Activated T-cell treated with anti-CD3 and anti-CD28 coated beads, Interleukin-2, amount 50 U/mL, for 24 hours (primary cell): ENCODE measurements at places on chromosomes 1 and 21.

DNA sequence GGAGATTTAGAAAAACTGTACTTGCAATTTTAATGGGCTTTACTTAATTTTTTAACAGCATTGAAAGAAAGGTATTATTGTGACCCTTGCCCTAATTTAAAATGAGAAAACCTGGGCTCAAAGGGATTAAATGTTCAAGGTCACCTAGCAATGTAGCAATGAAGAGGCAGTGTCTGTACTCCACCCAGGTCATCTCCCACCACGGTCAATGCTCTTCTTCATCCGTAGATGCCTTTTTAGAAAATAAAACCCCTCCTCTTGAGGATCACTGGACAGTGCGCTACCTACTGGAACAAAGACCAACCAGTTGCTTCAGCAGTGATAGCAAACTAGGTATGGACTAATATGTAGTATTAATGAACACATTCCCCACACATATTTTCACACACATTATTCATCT, 29.8 kb upstream of the HAO2 start:
- H3K27me3 ChIP-seq: peaks cover 31% of the 10 kb centered on the region
- H3K4me1 ChIP-seq: no peaks in the 10 kb centered on the region
- DNase-seq: no peak
- H3K4me3 ChIP-seq: no peak overlapping the region
- no peaks in the 10 kb centered on the region for H3K36me3 ChIP-seq

GRCh38 chr1:1917995-1918900, 831 bp downstream of the TMEM52 start:
- no peaks in the 10 kb centered on the region for H3K27me3 ChIP-seq
- DNase-seq: no peak
- peak overlapping the region; percentile 41 for H3K4me3 ChIP-seq
- no peaks in the 10 kb centered on the region for H3K36me3 ChIP-seq

- no peaks in the 10 kb centered on the region for H3K36me3 ChIP-seq
- H3K4me1 ChIP-seq: peaks cover 1% of the 10 kb centered on the region
- H3K27ac ChIP-seq: no peak overlapping the region
- no peak for DNase-seq
Measured at GRCh38 chr1:76144247-76144646, 69.7 kb downstream of the ST6GALNAC3 start.

GRCh38 chr1:62735491-62736171, 47.4 kb upstream of the DOCK7 start:
- peaks cover 14% of the 10 kb centered on the region for H3K27me3 ChIP-seq
- no peak overlapping the region for H3K4me3 ChIP-seq
- H3K4me1 ChIP-seq: no peaks in the 10 kb centered on the region
- no peak for DNase-seq
- H3K27ac ChIP-seq: no peak overlapping the region

DNA sequence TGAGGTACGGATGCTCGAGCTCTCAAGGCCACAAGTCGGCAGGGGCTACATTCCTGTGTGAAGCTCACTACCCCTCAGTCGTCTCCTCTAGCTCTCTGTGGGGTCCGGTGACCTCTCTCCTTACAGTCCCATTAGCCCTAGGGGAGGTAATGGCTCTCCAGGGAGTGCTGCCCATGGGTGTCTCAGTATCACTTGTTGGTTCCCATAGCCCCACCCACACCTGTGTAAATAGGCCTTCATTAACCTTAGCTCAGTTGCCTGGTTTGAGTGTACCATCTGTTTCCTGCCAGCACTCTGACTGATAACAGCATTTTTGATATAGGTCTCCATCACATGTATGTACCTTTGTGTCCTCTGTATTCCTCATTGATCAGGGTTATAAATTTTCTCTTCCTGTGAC, 133.2 kb upstream of the KCNJ15 start:
- no peaks in the 10 kb centered on the region for H3K36me3 ChIP-seq
- peaks cover 15% of the 10 kb centered on the region for H3K27me3 ChIP-seq
- no peaks in the 10 kb centered on the region for H3K4me1 ChIP-seq
- no peak for DNase-seq

DNA sequence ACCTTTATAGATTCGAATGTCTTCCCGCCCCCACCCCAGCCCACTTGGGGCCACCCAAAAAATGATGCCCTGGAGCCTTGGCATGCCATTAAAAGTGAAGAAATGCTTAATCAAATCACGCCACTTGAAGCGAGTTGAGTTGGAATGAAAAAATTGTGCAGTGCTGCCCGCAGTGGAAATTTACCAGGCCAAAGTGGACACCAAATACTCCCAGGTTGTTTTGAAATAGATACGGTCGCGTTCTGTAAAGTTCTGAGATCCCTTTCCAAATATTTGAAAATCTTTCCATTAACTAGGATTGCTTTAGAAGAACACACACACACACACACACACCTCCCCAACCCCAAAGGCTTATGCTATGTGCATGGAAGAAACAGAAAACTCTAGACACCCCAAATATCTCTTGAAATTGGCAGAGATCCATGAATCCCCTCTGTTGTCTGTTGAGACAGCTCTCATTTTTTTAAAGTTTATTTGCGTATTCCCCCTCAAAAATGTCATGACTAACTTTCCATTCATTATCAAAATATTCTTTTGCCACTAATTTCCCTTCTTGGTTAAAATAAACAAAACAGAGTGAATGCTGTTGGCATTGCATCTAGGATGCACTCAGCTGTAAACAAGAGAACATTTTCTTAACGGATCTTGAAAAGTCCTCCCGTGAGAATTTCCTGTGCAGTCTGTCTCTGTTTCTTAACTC, 142.3 kb upstream of the KCNE2 start:
- H3K4me1 ChIP-seq: no peaks in the 10 kb centered on the region
- H3K4me3 ChIP-seq: no peak overlapping the region
- DNase-seq: no peak

DNA sequence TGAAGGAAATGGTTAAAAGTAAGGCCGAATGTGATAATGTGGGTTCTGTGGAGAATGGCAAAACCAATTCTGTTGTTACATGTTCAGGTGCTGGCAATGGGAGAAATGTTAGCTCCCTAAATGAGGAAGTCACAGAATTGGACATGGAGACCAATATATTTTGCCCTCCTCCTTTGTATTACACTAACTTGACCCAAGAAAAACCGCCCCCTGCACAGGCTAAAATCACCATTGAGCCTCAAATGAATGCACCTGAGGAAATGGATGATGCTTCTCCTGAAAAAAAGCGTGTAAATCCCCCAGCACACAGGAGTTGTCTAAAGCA, 932 bp downstream of the MAP10 start:
- DNase-seq: no peak
- H3K36me3 ChIP-seq: peaks cover 16% of the 10 kb centered on the region
- no peaks in the 10 kb centered on the region for H3K27me3 ChIP-seq
- peak overlapping the region; percentile 23 for H3K27ac ChIP-seq
- H3K4me3 ChIP-seq: peak overlapping the region; percentile 82
- peaks cover 18% of the 10 kb centered on the region for H3K4me1 ChIP-seq

DNA sequence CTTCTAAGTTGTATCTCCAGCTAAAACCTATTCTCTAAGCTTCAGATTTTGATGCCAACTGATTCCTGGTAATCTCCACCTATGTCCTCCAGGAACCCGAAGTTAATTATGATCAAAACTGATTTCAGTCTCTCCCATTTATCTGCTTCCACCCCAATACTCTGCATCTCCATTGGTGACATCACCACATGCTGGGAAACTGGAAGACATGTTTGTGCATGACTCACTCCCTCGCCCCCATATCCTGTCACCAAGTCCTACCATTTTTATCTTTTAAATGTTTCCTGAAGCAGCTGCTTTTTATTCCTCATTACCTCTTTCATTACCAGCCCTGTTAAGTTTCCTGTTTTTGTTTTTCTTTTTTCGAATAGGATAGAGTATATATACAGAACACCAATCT, 228.5 kb downstream of the LRRC40 start:
- no peak for DNase-seq
- H3K27ac ChIP-seq: no peak overlapping the region
- H3K4me3 ChIP-seq: no peak overlapping the region
- no peaks in the 10 kb centered on the region for H3K27me3 ChIP-seq
- H3K36me3 ChIP-seq: no peaks in the 10 kb centered on the region
- H3K4me1 ChIP-seq: no peaks in the 10 kb centered on the region

DNA sequence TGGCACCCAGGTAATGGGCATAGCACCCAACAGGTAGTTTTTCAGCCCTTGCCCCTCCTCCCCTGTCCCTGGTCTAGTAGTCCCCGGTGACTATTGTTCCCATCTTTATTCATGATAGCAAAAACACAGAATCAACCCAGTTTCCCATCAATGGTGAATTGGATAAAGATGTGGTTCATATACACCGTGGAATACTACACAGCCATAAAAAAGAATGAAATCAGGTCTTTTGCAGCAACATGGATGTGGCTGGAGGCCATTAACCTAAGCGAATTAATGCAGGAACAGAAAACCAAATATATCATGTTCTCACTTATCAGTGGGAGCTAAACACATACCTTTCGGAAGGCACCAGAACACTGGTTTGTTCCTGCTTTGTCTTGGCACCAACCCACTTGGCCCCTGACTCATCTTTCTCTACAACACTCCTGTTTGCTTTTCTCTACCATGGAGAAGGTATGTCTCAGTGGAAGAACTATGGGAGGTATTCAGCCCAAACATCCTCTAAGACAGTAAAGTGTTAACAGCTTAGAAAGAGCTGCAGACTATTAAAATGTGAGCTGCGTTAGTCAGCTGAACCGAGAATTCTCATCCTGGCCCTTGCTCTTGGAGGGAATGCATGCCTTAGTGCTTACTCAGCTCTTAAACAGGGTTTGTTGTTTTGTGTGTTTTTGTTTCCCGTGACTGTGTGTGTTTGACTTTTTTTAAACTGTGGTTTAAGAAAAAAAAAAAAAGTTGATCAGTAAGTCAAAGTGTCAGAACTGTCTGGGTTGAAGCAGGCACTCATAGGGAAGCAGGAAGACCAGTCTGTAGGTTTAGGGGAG, 203.0 kb downstream of the TOMM20 start:
- H3K27me3 ChIP-seq: no peaks in the 10 kb centered on the region
- peaks cover 52% of the 10 kb centered on the region for H3K4me1 ChIP-seq
- peak overlapping the region; percentile 69 for H3K4me3 ChIP-seq
- peak; percentile 28 for DNase-seq
- H3K27ac ChIP-seq: peak overlapping the region; percentile 97
- H3K36me3 ChIP-seq: no peaks in the 10 kb centered on the region

DNA sequence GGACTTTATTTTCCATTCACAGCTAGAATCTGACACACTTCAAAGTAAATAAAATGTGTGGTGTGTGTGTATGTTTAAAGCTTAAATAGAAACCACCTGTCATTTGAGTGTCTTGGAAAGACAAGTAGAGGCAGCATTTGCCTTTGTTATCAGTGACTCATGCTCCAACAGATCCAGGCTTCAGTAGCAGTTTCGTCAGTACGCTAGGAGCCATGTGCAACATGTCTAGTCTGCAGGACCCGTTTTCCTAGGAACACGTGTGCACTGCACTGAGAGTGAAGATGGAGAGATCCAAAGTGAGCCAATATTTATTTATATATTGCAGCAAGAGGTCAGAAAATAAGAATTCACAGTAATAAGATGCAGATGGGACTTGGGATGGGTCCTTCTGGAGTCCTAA, 41.8 kb downstream of the SGIP1 start:
- no peaks in the 10 kb centered on the region for H3K36me3 ChIP-seq
- H3K27ac ChIP-seq: no peak overlapping the region
- no peak overlapping the region for H3K4me3 ChIP-seq
- H3K4me1 ChIP-seq: no peaks in the 10 kb centered on the region

GRCh38 chr1:197672347-197672746, 102.9 kb downstream of the DENND1B start:
- H3K27me3 ChIP-seq: no peaks in the 10 kb centered on the region
- DNase-seq: no peak
- peaks cover 3% of the 10 kb centered on the region for H3K36me3 ChIP-seq
- H3K4me1 ChIP-seq: peaks cover 20% of the 10 kb centered on the region
- no peak overlapping the region for H3K4me3 ChIP-seq
- no peak overlapping the region for H3K27ac ChIP-seq

GRCh38 chr21:38202811-38203210, 54.0 kb upstream of the KCNJ15 start:
- H3K27me3 ChIP-seq: peaks cover 55% of the 10 kb centered on the region
- H3K27ac ChIP-seq: no peak overlapping the region
- H3K4me1 ChIP-seq: no peaks in the 10 kb centered on the region
- no peak for DNase-seq
- H3K4me3 ChIP-seq: no peak overlapping the region
- no peaks in the 10 kb centered on the region for H3K36me3 ChIP-seq
